Endothelial cell (in vitro differentiated cells): ENCODE measurements at places on chromosomes 4 and X.

DNA sequence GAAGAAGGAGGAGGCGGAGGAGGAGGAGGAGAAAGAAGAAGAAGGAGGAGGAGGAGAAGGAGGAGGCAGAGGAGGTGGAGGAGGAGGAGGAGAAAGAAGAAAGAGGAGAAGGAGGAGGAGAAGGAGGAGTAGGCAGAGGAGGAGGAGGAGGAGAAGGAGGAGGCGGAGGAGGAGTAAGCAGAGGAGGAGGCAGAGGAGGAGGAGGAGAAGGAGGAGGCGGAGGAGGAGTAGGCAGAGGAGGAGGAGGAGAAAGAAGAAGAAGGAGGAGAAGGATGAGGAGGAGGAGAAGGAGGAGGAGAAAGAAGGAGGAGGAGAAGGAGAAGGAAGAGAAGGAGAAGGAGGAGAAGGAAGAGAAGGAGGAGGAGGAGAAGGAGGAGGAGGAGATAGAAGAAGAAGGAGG is 19.9 kb downstream of the MRFAP1 start:
- DNase-seq, result no peak

- DNase-seq, result no peak
These were observed 30.0 kb downstream of the SHROOM2 start for GRCh38 chrX:9816084-9816700.

- DNase-seq, result no peak
These were observed 74.5 kb downstream of the FRYL start for GRCh38 chr4:48705609-48706008.

DNA sequence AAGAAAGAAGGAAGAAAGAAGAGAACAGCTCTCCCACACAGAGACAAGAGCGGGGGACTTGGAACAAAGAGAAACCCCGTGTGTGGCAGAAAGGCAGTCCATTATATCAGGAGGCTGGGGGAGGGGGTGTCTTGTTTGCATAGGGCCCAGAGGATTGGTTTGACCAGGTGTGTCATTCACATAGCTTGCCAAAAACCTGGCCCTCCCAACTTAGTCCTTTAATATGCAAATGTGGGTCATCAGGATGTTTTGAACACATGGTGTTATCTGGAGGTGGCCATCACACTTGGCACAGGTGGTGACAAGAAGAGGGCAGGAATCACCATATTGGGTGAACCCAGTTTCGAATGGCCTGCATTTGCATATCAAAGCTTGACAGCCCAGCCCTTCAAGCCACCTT is 111.7 kb downstream of the LINC00632 start:
- no peak for DNase-seq

- DNase-seq, result no peak
These were observed 82.4 kb downstream of the SOX3 start for GRCh38 chrX:140422501-140422900.

DNA sequence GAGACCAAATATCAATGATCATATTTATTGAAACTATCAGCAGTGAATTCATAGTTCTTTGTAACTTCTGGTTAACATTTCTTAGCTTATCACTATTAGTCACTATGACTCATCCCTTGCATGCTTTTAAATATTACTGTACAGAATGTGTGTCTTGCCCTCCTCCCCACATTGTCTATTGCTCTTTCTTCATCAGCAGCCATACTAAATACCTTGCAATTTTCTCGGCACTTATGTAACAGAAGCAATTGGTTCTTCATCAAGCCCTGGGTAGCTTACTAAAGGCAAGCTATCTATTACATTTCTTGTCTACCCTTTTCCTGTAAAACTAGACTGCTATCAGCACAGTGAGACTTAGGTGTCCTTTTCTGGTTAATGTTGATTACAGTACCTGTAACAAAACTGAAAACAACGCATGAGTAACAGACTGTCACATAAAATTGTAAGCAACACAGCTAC is 8.2 kb downstream of the KLHL4 start:
- DNase-seq, result no peak

- DNase-seq, result no peak
These were observed 179.5 kb downstream of the CEP135 start for GRCh38 chr4:56128213-56128612.

GRCh38 chr4:25234390-25235370 is 847 bp downstream of the PI4K2B start:
- DNase-seq, result peak; percentile 54

DNA sequence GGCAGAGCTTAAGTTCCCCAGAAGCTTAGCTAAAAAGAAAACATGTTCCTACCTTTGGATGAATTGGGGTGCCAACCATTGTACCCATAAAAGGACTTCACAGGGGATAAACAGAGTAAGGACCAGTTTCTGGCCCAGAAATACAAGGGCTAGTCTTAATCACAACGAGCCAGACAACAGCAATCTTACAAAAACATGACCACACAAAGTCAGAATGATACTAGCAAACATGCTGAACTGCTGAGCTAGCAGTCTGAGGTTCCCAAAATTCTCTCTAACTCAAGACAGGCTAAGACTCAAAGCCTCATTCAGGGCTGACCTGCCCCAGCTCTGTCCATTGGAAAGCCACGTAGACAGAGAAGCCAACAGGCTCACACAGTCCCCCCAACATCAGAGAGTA is 40.3 kb downstream of the ATP11C start:
- DNase-seq, result no peak

DNA sequence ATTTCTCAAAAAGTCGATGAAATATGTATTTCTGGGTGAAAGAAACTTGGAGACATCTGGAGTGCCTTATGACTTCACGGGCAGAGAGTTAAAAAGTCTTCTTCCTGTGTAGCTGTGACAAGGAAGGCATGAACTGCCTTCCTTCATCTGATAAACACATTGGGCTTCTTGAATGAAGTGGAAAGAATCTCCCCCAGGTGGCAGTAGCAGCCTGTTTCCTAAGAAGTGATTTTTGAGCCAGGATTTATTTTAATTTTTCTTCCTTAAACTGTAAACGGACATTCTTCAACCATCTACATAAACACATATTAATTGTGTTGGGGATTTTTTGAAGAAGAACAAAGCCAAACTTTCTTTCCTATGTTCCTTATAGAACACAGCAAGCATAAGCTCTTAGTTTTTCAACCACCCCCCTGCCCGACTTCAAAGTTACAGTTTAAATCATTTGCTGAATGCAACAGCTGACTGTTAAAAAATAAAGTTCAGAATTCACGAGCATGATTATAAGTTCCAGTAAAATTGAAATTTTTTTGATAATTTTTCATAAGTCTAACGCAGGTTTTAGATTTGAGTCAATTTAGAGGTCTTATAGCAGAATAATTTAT is 980 bp upstream of the GIMD1 start:
- peak; percentile 51 for DNase-seq

- no peak for DNase-seq
These were observed 87.9 kb upstream of the C4orf50 start for GRCh38 chr4:6106156-6106555.

DNA sequence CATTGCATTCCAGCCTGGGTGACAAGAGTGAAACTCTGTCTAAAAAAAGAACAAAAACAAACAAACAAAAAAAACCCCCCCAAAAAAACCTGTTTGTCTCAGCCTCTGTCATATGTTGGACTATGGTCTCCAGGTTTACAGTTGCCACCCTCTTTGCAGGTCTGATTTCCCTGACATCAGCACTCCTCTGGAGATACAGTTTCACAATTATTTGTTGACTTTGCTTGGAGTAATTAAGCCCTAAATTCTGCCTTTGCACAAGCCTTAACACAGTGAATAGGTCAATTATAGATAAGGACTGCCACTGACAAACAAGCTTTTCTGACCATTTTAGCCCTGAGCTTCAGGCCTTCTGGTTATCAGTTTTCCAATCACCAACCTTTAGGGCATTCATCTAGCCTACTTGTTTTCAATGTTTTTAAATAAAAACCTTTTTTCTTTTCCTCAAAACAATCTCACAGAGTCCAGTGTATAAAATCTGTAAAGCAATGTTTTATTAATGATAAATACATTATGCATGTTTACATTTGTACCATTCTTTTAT is 20.4 kb upstream of the MAPK10 start:
- DNase-seq, result no peak

DNA sequence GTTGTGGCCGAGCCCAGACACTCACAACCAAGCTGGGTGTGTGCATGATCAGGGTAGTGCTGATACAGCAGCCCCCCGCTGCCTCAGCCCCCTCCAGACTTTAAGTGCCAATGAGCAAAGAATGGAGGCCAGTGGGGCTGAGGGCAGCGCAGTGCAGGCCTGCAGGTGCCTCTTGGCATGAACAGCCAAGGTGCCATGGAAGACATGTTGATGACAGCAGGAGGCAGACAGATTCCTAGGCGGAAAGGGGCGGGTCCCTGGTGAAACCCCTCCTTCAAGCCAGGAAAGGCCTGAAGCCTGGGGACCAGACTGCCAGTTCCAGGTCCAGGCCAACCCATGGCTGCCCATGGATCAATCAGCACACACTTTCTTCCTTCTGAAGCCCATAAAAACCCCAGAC is 253.3 kb upstream of the ETNPPL start:
- DNase-seq, result no peak

- no peak for DNase-seq
These were observed 671 bp downstream of the HPF1 start for GRCh38 chr4:169756971-169757574.

DNA sequence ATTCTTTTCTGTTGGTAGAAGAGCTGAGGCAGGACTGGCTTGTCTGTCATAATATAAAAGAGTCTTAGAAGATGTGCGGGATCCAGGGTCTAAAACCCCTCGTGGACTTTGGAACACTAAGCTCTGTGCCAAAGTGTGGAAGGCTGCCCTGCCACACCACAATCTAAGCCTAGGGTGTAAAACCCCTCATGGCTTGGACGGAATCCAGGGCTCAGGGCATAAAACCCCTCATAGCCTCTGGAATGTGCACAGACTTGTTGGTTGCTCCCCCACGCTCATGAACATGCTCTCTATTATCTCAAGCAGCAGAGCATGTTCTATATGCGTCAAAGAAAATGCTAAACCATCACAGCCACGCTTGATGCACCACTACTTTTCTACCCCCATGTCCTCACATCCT is 483.6 kb downstream of the GABRG1 start:
- no peak for DNase-seq

DNA sequence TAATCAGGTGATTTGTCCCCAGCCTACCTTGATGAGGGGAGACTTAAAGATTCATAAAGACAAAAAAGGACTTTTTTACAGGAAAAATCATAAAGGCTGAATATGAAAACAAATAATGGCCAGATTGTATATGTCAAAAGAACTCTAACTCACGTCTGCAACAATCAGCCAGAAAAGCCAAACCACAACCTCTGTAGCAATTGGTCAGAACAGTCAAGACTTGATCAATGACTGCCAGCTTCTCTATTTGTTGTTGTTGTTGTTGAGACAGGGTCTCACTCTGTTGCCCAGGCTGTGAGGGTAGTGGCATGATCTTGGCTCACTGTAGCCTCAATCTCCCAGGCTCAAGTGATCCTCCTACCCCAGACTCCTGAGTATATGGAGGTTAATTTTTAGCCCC is 35.9 kb upstream of the PPA2 start:
- no peak for DNase-seq

GRCh38 chr4:70722199-70722791 is 531 bp downstream of the RUFY3 start:
- no peak for DNase-seq

DNA sequence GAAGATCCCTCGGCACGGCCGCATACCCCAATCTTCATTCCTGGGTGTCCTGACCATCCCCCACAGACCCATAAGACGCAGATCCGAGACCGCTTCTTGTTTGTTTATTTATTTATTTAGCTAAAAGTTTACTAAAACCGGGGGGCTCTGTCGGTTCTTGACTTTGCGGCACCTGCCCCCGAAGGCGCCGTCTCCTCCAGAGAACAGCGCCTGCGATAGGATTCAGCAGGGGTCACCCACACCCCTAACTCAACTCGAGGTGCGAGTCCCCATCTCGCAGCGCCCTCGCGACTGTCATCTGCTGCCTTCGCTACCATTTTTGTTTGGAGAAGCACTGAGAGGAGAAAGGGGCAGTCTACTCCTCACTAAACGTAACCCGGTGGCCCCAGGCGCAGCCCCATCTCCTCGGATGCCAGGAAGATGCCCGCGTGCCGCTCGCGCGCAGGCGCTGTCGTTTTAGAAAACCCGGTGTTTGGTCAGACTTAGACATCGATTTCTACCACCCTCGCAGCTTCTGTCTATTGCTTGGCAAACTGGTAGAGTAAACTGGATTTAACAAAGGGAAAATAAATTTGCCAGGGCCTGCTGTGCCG is 18.9 kb upstream of the GPR101 start:
- DNase-seq, result peak; percentile 14

GRCh38 chr4:105059337-105059736 is 87.3 kb upstream of the TET2 start:
- DNase-seq, result no peak

GRCh38 chr4:56637154-56637553 is 43.9 kb downstream of the HOPX start:
- DNase-seq, result no peak

DNA sequence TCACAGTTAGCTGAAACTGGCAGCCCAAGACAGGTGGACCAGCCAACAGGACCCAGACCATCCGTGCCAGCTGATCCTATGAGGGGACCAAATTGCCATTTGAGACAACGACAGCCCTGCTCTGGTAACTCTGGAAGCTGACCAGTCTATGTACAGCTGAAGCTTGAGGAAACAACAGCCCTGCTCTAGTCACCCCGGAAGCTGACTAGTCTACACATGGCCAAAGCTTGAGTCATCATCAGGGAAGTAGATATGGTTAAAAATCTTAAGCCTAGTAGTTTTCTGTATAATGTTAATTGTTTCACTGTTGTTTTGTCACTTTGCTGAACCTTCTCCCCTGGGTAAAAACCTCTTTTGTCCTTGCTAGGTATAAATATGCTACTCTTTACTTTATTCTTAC is 905.4 kb upstream of the NDST4 start:
- no peak for DNase-seq

- DNase-seq, result no peak
These were observed 365.8 kb upstream of the TENM3 start for GRCh38 chr4:181877329-181877848.

DNA sequence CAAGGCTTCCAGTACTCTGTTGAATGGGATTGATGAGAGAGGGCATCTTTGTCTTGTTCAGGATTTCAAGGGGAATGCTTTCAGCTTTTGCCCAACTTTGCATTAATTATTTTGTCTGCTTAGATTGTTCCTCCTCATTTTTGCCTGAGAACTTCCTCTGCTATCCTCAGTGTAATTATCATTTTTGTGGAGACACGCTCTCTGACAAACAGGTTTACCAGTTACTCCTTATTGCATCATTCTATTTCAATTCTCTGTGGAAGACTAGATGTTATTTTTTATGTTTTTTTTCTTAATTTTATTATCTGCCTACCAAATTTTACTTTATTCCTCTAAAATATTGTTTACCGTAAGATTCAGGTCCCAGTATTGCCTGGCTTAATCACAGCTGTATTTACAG is 349.2 kb downstream of the ADGRL3 start:
- DNase-seq, result no peak
